ENCODE measurements at places on chromosomes 2 and 18.

GRCh38 chr18:12517142-12517825, 109.6 kb downstream of the PRELID3A start:
- no peak for DNase-seq

DNA sequence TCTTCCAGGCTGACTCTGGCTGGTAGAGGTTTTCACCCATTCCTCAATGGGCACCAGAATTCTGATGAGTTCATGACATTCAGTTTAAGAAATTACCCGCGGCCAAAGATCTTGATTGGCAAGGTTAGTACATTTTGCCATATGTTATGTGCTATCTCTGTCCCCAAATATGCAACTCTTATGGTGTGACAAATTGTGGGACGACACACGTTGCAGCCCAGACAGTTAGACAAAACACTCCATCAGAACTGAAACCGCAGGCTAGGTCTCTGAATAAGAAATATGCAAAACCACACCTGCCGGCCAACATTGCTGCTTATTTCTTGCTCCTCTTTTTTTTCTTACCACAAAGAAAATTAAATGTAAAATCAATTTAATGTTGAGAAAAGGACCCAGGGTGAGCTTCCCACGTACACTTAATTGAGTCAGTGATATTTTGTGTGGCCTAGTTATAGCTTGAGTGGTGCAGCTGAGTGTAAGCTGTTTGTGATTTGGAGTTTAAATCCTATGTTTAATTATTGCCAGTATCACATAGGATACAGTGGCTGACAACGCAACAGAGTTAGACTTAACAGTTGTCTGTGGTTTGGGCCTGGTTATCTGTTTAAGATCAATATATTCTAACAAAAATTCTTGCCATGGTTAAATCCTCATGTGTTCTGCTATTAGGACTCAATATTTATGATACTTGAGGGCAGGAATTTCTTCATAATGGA, 35.7 kb upstream of the LTBP1 start:
- no peak for DNase-seq

DNA sequence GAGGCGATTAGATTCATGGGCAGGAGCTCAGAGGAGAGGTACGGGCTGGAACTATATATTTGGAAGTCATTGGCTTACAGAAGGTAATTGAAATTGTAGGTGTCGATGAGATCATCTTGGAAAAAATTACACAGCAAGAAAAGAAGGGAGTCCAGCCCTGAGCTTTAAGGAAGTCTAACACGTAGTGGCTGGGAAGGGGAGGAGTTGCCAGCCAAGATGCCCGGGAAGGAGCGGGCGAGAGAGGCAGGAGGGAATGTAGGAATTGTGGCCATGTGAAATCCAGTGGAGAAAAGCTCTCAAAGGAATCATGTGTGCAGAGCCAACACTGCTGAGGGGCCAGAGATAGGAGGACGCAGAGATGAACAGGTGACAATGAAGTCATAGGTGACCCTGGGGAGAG, 25.6 kb upstream of the SCYGR1 start:
- DNase-seq, result no peak

- DNase-seq, result no peak
Observed at GRCh38 chr2:117351396-117351795, 463.1 kb upstream of the DDX18 start.

- DNase-seq, result no peak
Observed at GRCh38 chr2:7108792-7109532, 191.8 kb downstream of the RNF144A start.

DNA sequence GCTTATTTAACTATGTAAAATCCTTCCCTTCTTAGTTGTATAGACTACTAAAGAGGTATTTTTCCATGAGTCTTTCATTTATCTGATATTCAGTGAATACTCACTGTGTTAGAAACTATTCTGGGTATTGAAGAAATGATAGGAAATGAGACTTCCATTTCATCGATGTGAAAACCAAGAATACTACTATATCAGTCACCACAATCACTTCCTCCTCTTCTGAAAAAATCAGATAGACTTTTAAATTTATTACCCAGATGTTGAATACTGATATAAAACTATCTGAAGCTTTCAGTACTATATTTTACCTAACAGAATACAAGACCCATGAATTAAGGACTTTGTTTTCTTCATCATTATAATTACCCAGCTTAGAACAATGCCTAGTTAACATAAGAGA, 1801.1 kb upstream of the CELF4 start:
- DNase-seq, result no peak

DNA sequence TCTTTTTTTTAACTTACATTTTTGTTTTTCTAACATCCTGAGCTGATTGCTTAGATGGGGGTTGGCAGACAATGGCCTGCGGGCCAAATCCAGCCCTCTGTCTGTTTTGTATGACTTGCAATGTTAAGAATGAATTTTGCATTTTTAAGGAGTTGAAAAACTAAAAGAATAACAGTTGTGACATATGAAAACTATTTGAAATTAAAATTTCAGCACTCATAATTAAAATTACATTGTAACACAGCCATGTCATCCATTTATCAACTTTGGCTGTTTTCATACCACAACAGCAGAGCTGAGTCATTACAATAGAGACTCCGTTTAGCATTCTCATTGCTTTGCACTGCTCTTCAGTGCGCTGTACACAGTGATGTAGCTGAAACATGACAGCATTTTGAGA, 94.1 kb upstream of the MC4R start:
- DNase-seq, result no peak

- DNase-seq, result no peak
Observed at GRCh38 chr2:29706171-29706720, 215.1 kb downstream of the ALK start.
